Caudate nucleus (tissue), 63 donors: ENCODE measurements at places on chromosomes 3 and 15.
A peak's percentile ranks its signal among the peaks of the same experiment; 100 is the strongest.

DNA sequence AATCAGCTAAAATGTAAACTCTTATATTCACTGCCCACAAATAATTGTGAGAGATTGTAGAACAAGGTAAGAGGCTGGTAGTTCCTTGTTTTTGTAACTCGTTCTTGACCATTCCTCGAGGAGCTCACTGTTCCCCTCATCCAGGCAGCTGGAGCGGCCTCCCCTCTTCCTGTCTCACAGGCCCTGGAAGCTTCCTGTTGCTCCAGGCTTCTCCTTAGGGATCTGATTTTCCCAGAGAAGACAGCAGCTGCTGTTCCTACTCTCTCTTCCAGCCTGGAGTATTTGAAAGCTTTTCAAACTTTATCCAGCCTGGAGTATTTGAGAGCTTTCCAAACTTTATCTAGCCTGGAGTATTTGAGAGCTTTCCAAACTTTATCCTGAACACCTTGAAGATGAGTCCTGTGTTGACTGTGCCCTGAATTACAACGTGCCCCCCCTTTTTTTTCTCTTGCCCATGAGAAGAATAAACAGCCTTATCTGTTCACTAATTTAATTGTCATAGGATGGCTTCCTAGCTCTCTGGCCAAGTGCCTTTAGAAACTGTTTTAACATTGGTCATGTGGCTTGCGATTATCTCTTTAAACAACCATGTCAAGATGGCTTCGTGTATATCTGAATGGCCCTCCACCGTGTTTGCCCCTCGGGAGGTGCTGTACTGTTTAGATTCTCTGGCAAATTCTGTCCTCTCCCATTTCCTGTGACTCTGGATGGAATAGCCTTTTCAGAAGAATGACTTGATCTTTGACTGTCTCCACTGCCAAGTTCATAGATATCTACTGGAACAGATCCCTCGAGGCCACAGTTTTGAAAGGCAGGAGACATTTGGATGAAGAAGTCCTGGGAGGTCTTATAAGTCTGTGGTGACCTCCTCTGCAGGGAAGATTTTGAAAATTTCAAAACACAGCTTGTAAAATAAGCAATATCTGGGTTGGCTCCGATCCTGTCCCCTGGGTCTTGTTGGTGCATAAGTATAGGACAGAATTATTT lies 4.8 kb downstream of the ADAMTSL3 start:
- no peak for DNase-seq

- DNase-seq: no peak
Measured at GRCh38 chr15:57570994-57571393, 20.7 kb upstream of the MYZAP start.

GRCh38 chr3:193375614-193376013 lies 2.9 kb downstream of the ATP13A5 start:
- DNase-seq: no peak

DNA sequence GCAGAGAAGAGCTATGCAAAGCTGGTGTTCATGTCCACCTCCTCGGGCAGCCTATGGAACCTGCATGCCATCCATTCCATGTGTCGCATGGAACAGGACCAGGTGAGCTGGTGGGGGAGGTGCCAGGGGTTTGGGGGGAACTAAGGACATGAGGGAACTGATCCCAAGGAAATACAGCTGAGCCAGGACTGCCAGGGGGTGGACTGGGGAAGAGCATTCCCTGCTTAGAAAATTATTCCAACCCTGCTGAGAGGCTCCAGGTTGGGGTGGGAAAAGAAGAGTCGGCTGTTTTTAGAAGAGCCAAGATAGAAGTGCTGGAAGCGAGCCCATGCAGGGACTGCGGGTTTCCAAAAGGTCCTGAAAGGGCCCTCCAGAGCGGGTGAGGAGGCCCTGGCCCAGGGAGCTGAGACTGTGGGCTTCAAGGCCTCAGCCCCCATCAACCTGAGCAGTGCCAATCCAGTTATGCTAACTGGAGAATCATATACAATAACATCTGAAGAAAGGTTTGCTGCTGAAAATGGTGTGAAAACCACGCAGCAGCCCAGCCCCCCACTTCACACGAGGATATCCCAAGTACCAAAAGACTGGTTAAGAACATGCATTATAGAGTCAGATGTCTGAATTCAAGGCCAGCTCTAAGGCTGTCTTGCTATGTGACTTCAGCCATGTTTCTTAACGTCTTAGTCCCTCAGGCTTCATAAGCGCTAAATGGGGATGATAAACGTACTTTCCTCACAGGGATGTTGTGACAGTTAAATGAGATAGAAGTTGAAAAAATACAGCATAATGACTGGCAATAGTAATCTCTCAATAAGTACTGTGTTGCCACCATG lies 7.8 kb downstream of the DISP2 start:
- DNase-seq: no peak

DNA sequence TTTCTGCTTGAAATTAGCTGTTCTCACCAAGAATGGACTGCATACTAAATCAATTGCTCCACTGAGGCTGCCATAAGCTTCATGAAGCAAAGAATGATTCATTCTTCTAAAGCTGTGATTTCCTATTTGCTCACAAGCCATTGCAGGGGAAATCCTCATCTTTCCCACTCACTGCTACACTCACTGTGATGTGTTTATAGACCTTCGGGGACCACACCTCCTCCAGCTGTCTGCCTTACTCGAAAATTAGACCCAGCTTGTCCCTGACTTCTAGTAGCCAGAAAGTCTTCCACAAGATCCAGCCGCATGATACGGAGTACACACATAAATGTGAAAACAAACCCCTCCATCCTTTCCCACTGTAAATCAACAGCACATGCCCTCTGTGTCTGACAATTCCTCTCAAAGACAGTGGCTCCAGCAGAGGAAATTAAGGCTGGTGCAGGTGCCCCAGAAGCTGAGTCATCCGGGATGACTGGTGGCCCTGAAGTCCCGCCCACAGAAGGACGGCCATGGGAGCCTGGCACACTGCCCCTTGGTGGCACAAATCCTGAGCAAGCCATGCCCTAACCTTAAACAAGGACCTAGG lies 172.0 kb downstream of the STT3B start:
- DNase-seq: no peak

- DNase-seq: no peak
Measured at GRCh38 chr3:29898171-29898965, 617.5 kb downstream of the RBMS3 start.

GRCh38 chr15:50333229-50333628 lies 21.8 kb downstream of the GABPB1 start:
- no peak for DNase-seq

DNA sequence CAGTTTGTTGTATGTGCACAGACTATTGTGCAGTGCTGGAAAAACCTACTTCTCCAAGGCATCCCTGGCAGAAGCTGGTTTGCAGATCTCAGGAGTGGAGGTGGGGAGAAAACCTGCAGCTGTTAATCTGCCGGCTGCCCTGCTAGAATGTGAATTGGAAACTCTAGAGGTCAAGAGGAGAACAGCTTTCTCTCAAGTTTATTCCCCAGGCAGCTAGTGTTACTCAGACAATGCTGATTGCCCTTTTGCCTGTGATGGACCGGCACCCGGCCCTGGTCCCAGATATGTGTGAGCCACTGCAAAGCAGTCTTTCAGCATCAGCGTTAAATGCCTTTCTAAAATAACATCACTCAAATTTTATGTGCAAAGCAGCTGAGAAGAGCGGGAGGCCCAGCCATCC lies 129.7 kb upstream of the TPM1 start:
- no peak for DNase-seq

GRCh38 chr15:70259028-70259424 lies 161.3 kb upstream of the TLE3 start:
- peak; percentile 29 for DNase-seq

DNA sequence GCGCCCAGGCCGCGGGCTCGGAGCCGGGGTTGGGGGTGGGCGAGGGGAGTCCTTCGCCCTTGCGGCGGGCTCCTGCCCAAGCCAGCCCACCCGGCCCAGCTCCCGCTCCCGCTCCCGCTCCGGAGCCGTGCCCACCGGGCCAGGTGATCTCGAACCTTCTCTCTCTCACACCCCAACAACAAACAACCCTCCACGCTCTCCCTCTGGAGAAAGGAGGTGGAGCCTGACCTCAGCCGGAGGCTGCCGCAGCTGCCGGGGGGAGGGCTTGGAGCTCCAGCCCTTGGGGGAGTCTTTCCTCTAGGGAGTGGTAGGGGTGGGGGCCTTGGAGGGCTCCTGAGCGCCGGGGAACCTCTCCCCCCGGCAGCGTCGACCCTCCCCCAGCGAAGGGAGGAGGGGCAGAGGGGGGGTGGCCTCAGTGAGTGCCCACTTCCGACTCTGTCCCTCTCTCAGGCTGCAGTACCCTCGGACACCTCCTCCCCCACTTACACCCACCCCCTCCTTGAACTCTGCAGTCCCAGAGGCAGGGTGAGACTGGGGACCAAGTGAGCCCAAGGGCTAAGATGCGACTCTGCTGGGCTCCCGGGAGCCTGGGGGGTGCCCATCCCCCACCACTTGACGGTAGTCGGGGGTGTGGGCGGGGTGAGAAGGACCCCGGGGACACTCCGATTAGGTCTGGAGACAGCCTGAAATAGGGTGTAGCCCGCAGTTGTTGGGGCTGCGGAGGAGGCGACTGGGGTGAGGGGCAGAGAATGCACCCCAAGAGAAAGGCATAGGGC lies 4.4 kb upstream of the BAHD1 start:
- DNase-seq: no peak

DNA sequence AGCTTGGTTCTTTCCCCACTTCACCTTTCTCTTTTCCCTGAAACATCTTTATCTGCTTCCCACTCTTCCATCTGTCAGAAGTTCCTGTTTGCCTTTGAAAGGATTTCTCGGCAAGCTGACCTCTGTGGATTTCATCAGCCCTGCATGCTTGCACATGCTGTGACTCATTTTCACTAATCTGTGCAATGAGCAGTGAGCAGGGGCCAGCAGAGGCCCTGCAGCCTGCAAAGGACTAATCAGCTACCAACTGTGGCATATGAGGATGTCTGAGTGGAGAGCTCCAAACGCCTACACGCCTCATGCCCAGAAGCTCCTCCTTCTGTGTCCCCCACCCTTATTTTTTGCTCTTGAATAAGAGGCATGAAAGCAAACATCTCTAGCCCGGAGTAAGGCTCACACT lies 333.0 kb upstream of the SEMA6D start:
- DNase-seq: no peak

GRCh38 chr3:140706360-140706759 lies 28.5 kb downstream of the TRIM42 start:
- no peak for DNase-seq

- no peak for DNase-seq
Measured at GRCh38 chr15:51863131-51863530, 33.7 kb downstream of the TMOD3 start.

DNA sequence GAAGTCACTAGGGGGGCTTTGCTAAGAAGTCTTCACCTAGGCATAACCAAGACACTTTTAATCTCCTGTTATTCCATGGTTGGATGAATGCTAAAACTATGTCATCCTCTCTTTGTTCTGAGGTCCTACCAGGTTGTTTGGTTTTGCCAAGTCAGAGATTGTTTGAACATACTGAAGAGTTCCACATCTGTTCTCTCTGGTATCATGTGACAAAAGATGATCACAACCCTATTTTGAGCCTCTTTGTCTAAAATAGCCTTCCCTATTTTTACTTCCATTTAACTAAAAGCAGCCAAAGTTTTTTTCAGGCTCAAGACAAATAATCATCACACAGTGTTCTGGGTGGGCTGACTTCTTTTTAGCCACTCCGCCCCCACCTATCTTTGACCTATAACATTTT lies 218.4 kb upstream of the LMCD1 start:
- no peak for DNase-seq
